ENCODE measurements at places on chromosomes 4 and X.
A peak's percentile ranks its signal among the peaks of the same experiment; 100 is the strongest.

- no peak for DNase-seq
Observed at GRCh38 chr4:75781305-75781704, 56.9 kb downstream of the USO1 start.

GRCh38 chr4:124181039-124181438 is 531.5 kb downstream of the ANKRD50 start:
- DNase-seq: no peak

DNA sequence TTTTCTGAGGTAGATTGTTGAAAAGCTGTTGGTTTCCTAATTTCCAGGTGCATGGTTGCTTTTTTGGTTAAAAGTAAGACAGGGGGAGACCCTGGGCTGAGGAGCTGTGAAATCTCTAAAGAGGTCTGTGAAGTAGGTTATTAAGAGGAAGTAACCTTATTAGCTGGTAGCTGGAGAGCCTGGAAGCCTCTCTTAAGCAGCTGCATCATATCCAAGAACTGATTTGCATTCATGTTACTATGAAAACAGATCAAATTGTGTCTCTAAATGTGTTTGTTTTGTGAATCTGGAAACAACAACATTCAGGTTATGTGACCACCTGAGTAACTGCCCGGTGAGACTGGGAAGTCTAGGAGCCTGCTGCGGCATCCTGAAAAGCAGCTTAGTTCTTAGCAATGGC is 54.1 kb downstream of the ARHGAP10 start:
- peak; percentile 10 for DNase-seq

DNA sequence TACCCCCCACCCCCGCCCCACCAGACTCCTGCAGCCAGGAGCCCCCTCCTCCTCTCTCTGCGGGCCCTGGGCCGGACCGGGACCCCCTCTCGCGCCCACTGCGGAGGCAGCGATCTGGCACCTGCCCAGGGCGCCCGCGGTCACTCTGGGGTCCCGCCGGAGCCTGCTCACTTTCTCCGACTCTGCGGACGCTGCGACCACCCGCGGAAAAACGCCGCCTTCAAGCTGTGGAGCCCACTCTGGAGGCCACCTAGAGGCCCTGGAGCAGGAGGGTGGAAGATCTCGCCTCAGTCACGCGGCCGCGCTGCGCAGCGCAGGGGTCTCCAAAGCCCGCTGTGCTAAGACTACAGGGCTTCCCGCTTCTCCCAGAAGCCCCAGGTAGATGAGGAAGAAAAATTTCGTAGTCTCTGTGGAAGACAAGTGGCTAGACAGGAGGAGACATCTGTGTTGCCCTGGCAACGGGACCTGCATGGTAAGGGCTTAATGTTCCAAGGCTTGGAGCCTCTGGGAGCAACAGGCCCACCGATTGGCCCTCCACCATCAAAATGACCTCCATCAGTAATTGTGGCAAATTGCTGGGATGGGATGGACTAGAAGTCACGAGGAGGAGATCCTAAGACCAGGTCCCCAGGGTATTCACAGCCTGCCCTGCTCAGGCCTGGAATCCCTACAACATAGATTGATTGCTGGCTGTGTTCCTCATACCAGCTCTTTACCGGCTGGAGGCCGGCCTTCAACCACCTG is at the start of gene PNMA6F:
PNMA6F (minus strand) TSS at position 387 of the 744 bp plus-strand sequence. CDS start 1,093 bp downstream, outside the sequence.
- DNase-seq: no peak

- DNase-seq: no peak
Observed at GRCh38 chr4:25061602-25062001, 30.9 kb upstream of the LGI2 start.

DNA sequence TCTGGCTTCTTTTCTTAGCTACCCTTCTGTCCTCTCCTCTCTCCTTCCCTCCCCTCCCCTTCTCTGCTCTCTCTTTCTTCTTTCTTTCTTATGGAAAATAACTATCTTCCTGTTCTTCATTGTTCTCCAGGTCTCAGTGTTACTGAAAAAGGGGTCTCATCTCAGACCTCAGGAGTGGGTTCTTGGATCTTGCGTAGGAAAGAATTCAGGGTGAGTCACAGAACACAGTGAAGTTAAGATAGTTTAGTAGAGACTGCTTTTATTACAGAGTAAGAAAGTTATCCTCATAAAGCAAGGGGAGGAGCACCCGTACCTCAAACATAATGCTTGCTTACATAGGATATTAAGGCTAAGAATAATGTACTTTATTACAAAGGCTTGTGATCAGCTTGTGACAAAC is 31.8 kb upstream of the CWH43 start:
- DNase-seq: no peak

DNA sequence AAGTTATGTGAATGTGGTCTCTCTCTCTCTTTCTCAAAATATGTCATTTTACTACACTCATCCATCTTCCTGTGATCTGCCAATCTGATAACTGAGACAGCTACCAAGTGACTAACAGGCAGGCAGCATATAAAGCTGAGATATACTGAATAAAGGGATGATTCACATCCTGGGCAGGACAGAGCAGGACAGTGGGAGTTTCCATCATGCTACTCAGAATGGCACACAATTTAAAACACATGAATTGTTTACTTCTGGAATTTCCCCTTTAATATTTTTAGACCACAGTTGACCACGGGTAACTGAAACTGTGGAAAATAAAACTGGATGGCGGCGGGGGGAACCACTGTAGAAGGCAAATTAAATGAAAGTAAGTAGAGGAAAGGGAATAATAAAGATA is 58.6 kb upstream of the DCTD start:
- no peak for DNase-seq

DNA sequence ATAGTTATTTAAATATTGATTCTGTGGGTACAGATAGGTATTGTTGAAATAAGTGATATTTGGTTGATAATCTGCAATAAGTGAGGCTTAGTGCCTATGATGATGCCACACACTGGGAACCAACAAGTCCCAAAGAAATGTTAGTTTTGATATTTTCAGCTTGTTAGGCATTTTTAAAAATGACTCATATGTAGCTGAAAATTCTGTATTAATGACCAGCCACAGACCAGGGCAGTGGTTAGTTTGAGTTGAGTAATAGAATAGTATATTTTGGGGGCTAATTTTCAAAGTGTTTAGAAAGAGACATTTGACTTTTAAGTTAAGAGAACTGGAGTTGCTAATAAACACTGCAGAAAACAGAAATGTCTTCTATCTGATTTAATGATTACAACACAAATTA is 9.4 kb downstream of the INTU start:
- DNase-seq: no peak

GRCh38 chrX:79336869-79337815 is 30.0 kb downstream of the ITM2A start:
- DNase-seq: no peak

DNA sequence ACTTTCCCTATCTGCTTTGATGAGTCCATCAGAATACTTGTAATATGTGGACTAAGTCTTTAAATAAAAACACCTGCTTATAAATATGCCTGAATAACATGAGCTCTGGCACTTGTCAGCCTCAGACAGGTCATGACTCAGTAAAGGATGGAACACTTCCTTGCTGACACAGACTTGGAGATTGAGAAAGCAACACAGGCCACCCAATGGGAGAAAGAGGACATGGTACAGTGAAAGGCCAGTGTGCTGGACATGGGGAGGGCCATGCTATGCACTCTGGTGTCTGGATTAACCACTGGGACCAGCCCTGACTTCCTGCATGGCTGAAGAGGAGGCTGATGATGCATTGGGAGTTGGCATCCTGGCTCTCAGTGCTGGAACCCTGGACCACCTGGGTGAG is 149.5 kb downstream of the DHRSX start:
- DNase-seq: no peak

DNA sequence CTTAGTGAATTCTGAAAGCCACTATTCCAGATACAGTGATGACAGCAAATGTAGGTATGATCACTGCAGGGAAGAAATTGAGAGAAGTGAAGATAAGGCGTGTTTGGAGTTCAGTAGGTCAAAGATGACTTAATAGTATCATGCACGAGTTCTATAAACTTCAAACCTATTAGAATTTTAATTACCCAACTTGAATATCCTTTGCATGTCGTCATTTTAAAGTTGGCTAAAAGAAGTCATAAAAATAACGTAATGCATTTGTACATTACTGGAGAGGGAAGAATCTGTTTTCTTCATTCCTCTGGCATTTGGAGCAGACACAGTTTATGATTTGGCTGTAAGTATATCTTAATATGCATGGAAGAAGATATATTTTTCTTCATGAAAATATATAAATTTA is 68.6 kb upstream of the MXRA5 start:
- no peak for DNase-seq

DNA sequence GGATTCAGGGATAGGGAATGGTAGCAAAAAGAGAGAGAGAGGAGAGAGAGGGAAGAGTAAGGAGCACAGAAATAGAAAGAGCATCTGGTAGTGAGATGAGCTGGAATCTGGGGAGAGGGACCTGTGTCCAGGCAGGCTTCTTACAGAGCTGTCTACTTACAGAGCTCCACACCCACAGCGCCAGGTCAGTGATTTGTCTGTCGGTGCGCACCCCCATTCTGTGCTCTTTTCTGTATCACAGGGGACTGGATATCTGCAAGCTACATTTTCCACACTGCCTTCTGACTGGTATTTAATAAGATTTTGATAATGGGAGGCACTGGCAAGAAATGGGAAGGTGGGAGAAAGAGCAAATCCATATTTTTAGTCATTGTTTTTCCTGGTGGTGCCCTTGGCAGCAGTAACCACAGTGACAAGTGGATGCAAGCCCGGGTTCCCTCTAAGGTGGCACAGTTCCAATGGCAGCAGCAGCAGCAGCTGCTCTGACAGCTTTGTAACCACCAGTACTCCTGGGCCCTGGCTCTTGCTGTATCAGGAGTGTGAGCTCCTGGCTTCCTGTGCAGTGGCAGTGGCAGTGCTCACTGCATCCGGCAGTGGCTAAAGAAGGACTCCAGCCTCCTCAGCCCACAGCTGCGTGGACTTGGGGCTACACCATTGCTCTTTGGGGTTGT is 300.5 kb downstream of the TRIML1 start:
- DNase-seq: no peak

- no peak for DNase-seq
Observed at GRCh38 chrX:65910899-65911298, 129.0 kb downstream of the VSIG4 start.

DNA sequence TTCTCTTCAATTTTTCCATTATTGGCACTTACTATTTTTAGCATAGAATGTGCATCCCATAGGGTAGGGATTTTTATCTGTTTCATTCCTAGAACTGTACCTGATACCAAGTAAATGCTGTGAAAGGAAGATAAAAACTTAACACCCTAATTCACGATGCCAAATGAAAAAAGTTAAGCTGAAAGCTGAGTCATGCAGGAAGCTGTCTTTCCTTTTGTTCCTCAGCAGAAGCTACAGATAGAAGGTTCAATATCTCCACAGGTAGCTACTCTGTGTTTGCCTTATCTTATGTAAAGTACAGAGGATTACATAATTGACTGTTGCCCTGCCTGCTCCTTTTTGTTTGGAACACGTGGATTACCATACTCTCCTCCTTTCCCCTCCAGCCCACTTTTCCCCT is 77.0 kb downstream of the LRP2BP start:
- DNase-seq: peak; percentile 63

DNA sequence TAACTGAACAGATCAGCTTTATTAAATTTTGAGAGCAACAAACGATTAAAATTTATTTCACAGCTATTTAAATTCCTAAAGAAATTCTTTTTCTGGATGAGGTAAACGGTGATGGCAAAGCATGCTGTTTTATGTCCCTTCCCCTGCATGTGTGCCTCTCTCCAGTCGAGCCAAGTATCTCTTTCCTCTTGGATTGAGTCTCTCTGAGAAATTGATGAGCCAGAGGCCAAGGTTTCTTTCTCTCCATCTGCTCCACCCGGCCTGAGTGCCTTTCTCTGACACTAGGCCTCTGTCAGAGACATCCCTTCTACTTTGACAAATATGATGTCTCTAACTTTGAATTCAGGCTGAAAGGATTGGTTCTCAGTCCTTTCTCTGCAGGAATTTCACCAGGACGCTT is 42.6 kb upstream of the PARM1 start:
- no peak for DNase-seq

GRCh38 chr4:80204433-80205011 is 7.2 kb downstream of the PRDM8 start:
- no peak for DNase-seq

- DNase-seq: no peak
Observed at GRCh38 chr4:146525754-146526153, 4.0 kb upstream of the SLC10A7 start.

GRCh38 chrX:136629084-136629750 is 18.7 kb upstream of the CD40LG start:
- no peak for DNase-seq

GRCh38 chr4:96093563-96093962 is 253.7 kb downstream of the PDHA2 start:
- DNase-seq: no peak

DNA sequence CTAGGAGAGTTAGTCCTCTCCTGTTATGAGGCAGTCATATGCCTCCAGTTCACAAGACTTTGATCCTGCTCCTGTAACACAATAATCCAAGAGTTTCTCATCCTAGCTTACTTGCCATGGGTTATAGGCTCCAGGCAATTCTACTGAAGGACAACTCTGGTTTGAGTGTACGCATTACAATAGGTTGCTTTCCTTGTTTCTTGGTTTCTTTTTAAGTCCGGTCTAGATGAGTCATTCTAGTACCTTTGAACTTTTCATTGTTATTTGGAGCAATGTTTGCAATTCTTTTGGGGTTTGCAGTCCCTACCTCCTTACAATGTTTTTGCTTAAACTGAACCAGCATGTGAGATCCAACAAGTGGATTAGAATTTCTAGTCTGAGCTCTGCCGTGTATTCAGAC is 109.1 kb downstream of the ANAPC4 start:
- DNase-seq: no peak

DNA sequence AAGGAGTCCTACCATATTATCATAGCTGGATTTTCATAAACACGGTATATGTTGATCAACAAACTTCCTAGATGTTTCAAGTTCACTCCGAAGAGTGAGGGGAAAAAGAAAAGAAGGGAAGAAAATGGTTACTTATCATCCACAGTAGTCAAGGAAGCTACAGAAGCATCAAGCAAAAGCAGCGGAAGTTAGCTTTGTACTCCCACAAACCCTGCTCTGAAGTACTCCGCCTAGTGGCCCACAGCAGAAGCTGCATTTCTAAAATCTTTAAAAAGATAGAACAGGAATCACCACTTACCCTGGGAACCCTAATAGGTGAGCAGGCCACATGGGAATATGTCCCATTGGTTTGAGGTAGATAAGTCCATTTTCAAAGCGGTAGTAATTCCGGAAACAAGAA is 28.5 kb upstream of the FRG1 start:
- DNase-seq: no peak

DNA sequence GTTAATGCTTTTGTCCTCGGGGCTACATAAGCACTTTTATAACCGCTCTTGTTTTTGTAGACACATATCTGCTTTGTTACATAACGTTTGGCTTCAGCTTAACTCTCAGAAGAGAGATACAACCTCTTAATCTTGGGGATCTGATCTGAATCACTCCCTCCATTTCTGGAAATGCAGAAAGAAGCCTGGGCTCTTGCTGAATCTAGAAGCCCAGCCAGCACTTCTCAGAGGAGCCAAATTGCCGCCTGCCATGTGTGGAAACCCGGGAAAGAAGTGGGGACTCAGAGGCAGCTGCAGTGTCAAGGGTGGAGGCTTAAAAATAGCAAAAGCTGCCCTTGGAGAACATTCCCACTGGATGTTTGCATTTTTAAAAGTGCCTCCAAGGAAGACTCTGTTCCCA is 69.3 kb upstream of the LDB2 start:
- DNase-seq: no peak
